Naive thymus-derived CD8-positive, alpha-beta T cell (primary cell): ENCODE measurements at places on chromosomes 12 and 14.
A peak's percentile ranks its signal among the peaks of the same experiment; 100 is the strongest.

GRCh38 chr14:87443787-87444186, 549.2 kb downstream of the GALC start:
- DNase-seq, result no peak

GRCh38 chr12:104846056-104846767, 111.9 kb downstream of the SLC41A2 start:
- DNase-seq, result no peak

DNA sequence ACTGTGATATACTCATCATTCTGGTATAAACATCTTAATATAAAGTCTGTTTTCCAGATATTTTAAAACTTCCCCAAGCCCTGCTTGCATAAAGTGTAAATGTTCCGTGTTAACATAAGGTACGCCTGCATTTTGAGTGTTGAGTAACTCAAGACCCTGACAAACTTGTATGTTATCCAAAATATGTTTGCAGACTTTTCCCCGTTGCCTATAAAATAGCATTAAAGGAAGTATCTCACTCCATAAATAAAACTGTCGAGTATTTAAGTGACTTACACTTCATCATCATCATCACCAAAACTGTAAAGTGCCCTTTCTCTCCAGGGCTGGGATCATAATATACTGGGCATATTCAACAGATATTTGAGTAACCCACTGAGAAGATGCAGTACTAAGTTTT, 64.6 kb upstream of the TSPAN8 start:
- DNase-seq, result no peak

DNA sequence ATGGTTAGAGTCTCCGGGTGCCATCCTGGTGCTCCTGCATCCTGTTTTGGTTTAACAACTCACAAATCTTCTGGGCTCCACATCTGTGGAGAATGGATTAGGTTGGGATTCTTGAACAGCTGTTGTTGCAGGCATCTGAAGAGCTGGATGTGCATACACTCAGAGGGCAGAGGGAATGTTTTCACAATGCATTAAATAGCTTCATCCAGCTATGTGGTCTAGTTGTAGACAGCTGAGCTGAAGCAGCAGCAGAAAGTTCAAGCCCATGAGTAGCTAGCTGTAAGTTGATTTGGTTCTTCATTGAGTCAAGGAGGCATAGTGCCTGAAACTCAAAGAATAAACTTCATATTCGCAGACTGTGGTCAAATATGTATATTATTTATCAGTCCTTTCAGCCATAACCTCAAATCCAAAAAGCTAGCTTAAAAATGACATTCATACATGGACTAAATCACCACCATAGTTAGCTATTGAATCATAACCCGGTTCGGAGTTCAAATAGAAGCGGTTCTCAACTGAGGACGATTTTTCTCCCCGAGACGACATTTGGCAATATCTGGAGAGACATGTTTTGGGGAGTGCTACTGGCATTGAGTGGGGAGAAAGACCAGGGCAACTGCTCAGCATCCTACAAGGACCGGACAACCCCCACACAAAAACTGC, 858 bp upstream of the ANKRD13A start:
- no peak for DNase-seq

GRCh38 chr14:75711796-75712211, 50.8 kb downstream of the TTLL5 start:
- no peak for DNase-seq

DNA sequence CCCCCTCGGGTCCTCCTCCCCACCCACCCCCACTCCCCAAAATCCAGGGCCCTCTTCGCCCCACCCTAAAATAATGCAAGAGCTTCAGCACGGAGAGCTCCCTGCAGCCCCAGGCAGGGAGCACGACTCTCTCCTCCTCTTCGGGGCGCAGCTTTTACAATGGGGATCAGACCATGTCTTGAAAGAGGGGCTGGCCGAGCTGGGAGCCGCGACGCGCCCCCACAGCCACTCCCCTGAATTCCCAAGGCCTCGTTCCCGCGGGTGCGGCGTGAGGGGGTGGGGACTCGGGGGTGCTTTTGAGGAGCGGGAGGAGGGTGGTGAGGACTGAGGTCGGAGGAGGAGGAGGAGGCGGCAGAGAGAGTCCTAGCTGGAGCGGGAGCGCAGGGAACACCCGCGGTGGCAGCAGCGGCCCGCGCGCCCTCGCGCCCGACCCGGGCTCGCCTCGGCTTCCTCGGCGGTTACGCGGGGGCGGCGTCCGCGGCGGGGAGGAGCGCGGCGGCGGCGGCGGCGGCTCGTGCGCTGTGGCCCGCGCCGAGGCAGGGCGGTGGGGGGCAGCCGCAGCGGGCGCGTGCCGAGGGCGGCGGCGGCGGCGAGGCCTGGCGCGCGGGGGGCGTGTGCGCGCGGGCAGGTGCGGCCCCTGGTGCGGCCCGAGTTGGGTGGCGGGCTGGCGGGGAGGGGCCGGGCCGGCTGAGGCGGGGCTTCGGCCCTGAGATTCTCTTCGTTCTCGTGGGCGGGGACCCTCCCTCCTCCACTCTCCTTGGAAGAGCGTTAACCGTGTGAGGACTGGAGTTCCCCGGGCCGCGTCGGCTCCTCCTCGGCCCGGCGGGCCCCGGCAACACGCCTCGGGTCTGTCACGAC, at the start of gene ANKS1B:
Gene ANKS1B (minus strand): TSS at position 666 of the 858 bp plus-strand sequence. CDS start 699 bp downstream, outside the sequence.
- no peak for DNase-seq

GRCh38 chr12:104059963-104060362, 4.4 kb upstream of the HCFC2 start:
- DNase-seq, result no peak

DNA sequence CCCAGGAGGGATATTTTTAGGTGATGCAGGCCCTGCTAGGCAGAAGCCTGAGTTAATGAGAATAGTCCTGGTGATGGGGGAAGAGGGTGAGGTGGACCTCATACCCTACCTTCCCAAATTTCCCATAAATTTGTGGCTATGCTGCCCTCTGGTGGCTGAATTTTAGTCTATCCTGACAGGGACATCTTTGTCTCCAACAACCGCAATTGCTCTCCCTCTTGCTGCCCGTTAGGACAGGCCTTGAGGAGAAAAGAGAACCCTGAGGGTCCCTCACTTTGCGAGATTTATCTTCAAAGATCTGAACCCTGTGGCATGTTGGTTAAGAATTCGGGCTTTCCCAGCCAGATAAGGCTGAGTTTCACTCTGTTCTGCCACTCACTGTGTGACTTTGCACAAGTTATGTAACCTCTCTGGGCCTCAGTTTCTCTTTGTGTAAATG, 9.8 kb upstream of the ZNF385A start:
- DNase-seq, result peak; percentile 29

GRCh38 chr12:42237853-42238239, 202 bp downstream of the YAF2 start:
- no peak for DNase-seq

- DNase-seq, result no peak
These were observed 25.1 kb downstream of the SLC4A8 start for GRCh38 chr12:51449580-51450246.

- no peak for DNase-seq
These were observed 20.5 kb downstream of the RILPL1 start for GRCh38 chr12:123512838-123513665.

- DNase-seq, result peak; percentile 69
These were observed 38.9 kb downstream of the DAD1 start for GRCh38 chr14:22549981-22550673.

GRCh38 chr12:48816143-48816854, 2.0 kb upstream of the CACNB3 start:
- no peak for DNase-seq

DNA sequence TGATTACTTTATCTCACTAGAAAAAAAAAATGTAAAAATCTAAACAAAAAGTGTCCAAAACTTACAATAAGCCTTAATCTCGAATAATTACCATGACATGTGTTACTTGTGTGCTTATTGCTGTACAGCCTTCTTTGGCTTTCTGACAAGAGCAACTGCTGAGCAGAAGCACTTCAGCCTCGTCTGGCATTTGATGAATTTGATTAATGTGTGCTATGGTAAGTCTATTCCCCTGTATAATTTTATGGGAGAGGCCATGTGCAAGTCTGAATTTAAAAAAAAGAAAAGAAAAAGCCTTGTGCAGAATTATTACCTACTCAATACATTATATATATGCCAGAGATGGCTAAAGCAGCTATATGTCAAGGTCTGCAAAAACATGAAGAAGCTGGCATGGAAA, 113.9 kb downstream of the AEBP2 start:
- DNase-seq, result no peak

- no peak for DNase-seq
These were observed 26.6 kb downstream of the NUP37 start for GRCh38 chr12:102093319-102093718.

DNA sequence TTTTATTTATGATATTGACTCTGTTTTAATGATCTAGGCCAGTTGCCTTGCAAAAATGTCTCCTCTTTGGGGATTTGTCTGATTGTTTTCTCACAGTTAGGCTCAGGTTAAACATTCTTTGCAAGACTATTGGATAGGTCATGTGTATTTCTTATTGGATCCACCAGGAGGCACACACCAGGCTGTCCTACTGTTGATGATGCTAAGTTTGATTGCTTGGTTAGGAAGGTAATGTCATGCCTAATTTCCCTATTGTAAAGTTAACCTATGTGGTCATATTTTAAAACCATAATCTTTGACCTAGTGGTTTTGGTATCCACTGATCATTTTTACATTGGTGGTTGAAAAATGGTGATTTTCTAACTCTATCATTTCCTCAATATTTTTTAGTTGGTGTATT, 137.1 kb downstream of the BRMS1L start:
- no peak for DNase-seq

DNA sequence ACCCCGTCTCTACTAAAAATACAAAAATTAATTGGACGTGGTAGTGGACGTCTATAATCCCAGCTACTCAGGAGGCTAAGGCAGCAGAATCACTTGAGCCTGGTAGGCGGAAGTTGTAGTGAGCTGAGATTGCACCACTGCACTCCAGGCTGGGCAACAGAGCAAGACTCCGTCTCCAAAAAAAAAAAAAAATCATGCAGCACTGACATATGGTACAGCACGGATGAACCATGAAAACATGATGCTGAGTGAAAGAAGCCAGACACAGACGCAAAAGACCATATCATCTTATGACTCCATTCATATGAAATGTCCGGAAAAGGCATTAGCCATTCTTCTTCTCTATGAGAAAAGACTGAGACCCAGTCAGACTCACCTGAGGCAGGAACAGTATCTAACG, 50.4 kb downstream of the PITPNM2 start:
- no peak for DNase-seq

DNA sequence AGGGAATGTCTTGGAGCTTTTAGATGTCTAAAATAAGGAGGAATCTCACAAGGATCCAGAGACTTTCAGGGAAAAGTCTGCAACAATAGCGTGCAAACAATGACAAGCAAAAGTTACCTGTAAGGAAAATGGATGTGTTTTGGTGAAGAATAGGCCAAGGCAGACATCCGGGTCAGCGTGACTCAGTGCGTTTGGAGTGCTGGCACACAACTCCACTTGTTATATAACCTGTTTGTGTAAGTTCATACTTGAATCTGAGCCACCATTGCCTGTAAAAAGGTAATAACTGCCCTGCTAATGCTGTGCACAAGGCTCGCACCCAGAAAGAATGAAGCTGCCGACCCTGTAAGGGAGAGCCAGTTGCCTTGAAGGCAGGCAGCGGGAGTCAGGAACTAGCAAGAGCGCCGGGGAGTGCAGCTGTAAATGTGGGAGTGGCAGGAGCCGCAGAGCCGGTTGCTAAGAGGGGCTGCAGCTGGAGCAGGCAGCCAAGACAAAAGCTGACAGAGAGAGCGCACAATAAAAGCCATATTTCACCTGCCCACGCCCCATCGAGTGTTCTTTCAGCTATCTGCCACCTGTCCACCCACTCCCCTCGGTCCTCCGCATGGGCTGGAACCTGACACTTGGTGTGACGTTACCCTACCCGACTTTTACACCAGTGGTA, 638.5 kb upstream of the MIS18BP1 start:
- DNase-seq, result no peak

DNA sequence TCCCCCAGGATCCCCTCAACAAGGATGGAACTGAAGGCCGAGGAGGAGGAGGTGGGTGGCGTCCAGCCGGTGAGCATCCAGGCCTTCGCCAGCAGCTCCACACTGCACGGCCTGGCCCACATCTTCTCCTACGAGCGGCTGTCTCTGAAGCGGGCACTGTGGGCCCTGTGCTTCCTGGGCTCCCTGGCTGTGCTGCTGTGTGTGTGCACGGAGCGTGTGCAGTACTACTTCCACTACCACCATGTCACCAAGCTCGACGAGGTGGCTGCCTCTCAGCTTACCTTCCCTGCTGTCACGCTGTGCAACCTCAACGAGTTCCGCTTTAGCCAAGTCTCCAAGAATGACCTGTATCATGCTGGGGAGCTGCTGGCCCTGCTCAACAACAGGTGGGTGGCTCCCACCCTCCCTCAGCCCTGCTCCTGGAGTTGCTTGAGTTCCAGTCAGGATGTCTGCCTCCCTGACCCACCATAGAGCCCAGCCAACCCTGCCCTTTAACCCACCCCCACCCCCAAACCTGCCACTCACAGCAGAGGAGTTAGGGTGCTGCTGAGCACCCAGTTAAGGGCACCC, 1.4 kb downstream of the ASIC1 start:
- no peak for DNase-seq

- DNase-seq, result no peak
These were observed 59.9 kb downstream of the LIN7A start for GRCh38 chr12:80877721-80878265.

DNA sequence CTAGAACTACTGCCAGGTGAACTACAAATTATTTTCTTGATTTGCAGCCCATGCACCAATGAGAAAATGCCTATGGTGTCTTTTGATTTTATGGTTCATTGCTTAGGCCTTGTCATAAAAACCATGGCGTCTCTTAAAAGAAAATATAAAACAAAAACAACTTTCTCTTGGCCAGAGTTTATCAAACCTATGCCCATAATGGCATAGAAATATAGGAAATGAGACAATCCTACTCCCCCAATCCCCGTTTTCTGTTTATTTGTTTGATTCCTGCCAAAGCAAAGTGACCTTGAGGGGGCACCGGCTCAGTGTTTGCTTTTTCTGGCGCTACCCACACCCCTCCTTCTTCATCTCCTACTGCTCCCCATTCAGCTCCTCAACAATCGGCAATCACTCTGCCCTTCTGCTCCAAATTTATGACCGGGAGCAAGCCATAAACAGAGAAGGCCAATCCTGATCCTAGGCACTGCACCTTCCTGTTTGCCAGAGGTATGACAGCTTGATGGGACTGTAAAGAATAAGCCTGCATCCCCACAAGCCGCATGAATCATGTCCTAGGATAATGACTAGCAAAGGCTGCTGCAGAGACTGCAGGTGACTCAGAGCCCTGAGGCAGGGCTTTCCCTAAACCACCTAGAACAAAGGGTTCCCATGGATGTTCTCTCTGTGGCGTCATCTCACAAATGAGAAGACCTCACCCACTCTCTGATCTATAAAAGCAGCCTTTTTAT, 874.9 kb downstream of the NRXN3 start:
- DNase-seq, result no peak

DNA sequence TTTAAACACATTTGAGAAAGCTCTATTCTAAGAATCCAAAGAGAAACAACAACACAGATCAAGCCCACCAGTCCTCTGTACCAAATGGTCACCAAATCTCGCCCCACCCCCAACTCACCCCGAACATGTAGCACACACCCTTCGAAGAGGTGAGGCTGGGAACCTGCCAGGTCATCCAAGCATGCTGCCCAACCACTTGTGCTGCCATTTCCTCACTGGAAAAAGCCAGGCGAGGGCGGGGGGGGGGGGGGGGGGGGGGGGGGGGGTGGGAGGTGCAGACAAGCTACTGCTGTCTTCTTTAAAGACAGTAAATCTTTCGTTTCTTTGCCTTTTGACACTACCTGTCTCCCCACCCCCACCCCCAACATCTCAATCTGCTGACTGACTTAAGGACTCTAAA, 59.9 kb downstream of the SETD3 start:
- no peak for DNase-seq

- DNase-seq, result no peak
These were observed 25.9 kb upstream of the PNMA1 start for GRCh38 chr14:73739899-73740617.
